ENCODE measurements at places on chromosomes 2 and 18.

GRCh38 chr2:238376884-238377391 is 49.8 kb upstream of the ASB1 start:
- no peak for DNase-seq

DNA sequence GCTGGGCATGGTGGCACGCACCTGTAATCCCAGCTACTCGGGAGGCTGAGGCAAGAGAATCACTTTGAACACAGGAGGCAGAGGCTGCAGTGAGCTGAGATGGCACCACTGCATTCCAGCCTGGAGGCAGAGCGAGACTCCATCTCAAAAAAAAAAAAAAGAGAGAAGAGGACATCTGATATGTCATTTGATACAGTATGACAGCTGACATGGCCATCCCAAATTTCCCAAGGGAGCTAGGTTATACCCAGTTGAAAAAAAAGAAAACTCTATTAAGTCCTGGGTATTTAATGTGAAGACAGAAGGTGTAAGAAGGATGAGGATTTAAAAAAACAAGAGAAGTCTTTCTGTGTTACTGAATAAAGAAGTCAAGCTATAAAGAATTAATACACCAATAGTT is 23.3 kb downstream of the CLASP1 start:
- DNase-seq = no peak

GRCh38 chr2:176128982-176129796 is at the start of gene HOXD8:
Gene HOXD8, plus strand, starts transcription at chr2:176129705. Its CDS starts 662 bp downstream, at chr2:176130367.
- DNase-seq = no peak

GRCh38 chr18:55384551-55385275 is 203.3 kb downstream of the TCF4 start:
- peak; percentile 9 for DNase-seq

DNA sequence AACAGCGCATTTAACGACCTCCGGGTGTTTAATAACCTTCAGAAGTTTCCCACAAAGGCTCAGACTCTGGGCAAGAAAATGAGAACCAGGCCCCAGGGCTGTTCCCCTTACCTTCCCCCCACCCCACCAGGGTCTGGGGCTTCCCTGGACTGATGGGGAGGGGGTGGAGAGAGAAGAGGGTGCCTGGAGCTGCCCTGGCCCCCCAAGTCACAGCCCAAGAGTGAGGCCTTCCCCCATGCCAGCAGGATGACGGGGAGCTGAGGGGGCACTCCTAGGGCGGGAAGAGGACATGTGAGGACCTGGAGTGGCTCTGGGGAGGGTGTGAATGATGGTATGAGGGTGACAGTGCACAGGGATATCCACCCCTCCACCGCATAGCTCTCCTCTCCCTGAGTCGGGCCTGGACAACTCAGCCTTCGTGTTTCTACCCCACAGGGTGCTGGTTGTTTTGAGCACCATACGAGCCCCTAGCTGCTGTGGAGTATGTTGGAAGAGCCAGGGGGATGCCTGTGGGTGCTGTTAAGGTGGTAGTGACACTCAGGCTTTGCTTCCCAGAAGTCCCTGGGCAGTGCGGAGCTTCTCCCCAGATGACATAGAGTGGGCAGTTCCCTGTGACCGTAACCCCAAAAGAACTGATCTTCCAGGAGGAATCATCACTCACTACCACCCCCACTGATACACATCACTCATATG is 3.9 kb downstream of the PKDCC start:
- DNase-seq = no peak

GRCh38 chr2:33298233-33298632 is 178.2 kb upstream of the RASGRP3 start:
- no peak for DNase-seq

- no peak for DNase-seq
Measured at GRCh38 chr2:28340312-28341202, 52.1 kb upstream of the FOSL2 start.

GRCh38 chr2:103594823-103595222 is 833.0 kb downstream of the TMEM182 start:
- DNase-seq = no peak

DNA sequence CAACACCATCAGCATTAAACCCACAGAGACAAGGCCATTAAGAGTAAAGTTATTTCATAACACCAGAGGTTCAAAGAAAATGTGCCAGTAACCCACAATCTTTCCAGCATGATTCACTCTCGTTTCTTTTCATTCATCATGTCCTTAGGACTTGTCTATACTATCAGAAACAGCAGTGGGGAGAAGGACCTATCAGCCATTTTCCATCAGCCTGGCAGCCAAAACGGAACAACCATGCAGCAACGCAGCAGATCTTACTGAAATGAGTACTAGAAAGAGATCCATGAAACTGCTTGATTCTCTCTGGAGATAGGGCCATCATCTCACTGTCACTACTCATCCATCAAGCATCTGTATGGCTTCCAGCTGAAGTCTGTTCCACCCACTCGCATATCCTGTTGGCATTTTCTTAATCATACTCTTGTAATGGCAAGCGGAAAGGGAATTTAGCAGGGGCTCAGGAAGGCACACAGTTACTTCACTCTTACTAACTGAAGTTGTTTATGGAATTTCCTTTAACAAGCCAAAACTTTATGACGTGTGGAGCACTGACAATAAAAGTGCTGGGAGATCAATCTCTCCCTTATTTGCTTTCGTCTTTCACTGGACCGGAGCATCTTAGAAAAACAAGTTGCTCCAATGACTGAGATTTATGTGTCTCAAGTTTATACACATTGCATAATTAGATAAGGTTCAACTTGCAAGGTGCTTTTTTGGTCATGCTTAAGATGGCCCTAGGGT is 69.7 kb downstream of the EPHA4 start:
- DNase-seq = peak; percentile 23

DNA sequence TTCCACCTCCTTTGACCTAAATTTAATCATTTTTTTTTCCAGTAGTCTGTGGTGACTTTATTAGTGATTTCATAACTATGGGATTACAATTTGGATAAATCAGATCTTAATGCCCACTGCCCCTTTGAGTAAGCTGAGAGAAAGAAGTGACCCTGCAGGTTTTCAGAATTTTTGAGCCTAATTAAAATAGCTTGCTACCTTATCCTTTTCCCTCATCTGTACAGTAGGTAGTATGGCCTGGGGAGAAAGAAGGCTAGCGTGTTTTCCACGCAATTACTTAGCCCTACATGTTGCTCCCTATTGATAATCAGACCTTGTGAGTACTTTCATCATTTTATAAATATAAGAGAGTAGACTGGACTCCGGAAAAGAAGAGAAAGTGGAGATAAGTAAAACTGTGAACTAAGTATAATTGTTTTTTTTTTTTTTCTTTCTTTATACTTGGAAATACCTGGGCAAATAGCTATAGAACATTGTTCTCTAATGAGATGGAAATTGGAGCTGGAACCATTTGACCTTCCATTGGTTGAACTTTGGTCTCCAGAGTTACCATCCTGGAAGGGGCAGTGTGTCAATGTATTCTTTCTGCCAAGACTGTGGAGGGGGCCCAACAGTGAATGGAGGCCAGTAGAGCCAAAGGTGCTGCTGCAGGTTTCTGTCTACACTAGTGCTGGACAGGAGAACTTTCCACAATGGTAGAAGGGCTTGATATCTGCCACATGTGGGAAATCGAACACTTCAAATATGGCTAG is 26.9 kb downstream of the UBE2E3 start:
- no peak for DNase-seq

- DNase-seq = no peak
Measured at GRCh38 chr2:161237392-161238264, 70.6 kb upstream of the PSMD14 start.

- DNase-seq = no peak
Measured at GRCh38 chr2:25831746-25832449, 46.4 kb downstream of the ASXL2 start.

- no peak for DNase-seq
Measured at GRCh38 chr2:49003201-49003600, 151.1 kb downstream of the FSHR start.

GRCh38 chr18:33875029-33875565 is 297.1 kb downstream of the ASXL3 start:
- no peak for DNase-seq

- no peak for DNase-seq
Measured at GRCh38 chr18:31436825-31437224, 10.7 kb upstream of the DSG3 start.

- DNase-seq = no peak
Measured at GRCh38 chr2:23404426-23404825, 19.4 kb downstream of the KLHL29 start.

- no peak for DNase-seq
Measured at GRCh38 chr2:123853161-123853560, 171.9 kb upstream of the CNTNAP5 start.

DNA sequence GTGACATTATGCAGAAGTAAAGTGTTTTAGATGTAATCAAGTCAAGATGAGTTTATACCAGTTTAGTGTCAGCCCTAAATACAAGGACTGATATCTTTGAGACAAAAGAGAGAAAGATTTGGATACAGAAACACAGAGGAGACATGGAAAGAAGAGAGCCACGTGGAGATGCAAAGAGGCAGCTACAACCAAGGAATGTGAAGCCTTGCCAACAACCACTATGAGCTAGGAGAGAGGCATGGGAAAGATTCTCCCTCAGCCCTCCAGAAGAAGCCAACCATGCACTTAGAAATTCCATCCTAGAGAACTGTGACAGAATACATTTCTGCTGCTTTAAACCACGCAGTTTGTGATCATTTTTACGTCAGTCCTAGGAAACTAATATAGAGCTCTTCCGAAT is 217.2 kb downstream of the DOK6 start:
- DNase-seq = no peak

DNA sequence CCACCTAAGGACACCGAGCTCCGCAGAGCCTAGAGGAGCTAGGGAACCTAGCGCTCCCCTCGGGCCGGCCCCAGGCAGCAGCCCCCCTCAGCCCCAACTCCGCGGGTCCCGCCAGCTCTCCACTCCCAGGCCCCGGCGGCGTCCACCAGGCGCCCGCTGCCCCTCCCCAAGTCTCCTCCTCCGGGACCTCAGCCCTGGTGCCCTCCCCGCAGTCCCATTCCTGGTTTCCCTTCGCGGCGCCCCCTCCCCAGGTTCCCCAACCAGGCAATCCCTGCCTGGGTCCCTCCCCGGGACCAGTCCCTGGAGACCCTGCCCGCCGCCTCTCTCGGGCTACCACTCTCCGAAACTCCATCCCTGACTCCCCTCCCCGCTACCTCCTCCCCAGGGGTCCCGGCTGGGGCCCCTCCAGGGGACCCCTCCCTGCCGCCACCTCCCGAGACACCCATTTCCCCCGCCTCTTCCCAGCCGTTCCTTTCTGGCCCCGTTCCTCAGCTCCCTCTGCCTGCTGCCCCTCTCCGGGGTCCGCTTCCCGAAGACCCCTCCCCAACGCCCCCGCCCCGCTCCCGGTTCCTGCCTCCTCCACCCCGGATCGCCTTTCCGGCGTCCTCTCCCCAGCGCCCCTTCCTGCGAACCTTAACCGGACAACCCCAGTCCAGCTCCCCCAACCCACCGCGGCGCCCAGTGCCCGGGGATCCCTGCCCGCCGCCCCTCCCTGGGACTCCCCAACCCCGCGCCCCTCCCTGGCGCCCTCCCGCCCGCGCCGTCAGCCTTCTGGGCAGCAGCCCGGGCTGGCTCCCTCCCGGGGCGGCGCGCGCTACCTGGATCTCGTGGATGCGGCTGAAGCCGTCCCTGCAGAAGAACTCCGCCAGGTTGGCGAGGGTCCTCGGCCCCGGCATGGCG is 678 bp downstream of the CYP27C1 start:
- DNase-seq = no peak

- no peak for DNase-seq
Measured at GRCh38 chr2:234135750-234136221, 85.3 kb downstream of the SPP2 start.

- DNase-seq = no peak
Measured at GRCh38 chr18:40447820-40448219, 1507.2 kb upstream of the PIK3C3 start.

DNA sequence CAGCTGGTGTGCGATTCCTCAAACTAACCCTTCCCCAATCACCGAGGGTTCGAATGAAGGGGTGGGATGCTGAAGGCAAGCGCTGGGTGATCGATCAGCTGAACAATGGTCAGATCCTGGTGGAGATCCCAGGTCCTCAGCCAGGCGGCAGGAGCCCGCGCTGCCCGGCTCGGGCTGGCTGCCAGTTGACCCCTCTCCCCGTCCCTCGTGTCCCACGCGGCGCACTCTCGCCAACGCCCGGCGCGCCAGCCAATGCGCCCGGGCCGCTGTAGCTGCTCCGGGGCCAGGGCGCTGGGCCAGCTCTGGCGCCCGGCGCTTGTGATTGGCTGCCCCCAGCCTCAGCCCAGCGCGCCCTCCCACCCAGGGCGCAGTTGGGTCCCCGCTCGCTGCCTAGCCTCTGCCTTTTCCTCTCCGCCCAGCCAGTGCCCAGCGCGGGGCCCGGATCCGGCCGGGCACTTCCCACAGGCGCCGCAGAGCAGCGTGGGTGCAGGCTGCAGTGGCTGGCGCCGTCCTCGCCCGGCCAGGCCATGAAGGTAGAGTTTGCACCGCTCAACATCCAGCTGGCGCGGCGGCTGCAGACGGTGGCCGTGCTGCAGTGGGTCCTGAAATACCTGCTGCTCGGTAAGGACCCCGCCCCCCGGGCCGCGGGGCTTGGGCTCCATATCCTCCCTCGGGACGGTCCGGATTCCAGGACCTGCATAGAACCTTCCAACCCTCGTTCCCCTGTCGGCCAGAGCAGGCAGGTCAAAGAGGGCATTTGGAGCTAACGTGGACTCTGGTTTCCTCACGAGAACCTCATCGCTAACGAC is at the start of gene MOGAT1:
Gene MOGAT1, plus strand, starts transcription at position 400 of the 809 bp plus-strand sequence. Its CDS starts 128 bp downstream, at position 528.
- no peak for DNase-seq

- no peak for DNase-seq
Measured at GRCh38 chr2:240559286-240559685, 871 bp upstream of the DUSP28 start.

- DNase-seq = no peak
Measured at GRCh38 chr2:128311755-128312341, 6.8 kb downstream of the HS6ST1 start.

DNA sequence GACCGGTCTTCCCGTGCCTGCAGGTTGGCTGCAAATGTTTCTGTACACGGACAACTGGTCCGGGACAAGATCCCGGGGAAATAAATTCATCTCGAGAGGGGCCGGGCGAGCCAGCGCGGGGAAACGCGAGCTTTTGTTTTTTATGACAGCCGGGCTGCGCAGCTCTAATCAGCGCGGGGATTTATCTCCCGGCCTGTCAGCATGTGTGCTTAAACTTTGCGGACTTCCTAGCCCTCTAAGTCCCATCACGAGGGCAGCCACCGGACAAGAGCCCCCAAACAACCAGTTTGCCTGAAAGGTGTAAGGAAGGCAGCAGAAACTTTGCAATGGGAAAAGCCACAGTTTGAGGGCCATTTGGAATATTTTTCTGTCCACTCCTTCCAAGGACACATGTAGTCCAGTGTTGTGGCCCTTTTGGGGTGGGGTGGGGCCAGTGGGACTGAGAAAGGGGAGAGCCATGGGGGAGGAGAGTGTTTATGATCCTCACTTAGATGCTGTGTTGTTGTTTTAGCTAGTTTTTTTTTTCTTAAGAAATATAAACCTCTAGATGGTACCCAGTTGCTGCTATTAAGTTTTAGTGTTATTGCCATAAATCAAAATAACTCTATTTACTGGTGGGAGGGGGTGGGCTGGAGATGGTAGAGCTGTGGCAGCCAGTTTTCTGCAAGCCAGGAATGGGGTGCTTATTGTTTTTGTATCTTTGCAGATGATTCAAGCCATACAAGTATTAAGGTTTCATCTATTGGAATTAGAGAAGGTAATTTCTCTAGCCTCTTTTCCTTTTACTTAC is 6.0 kb downstream of the MEIS1 start:
- no peak for DNase-seq

Data from keratinocyte (primary cell).